Hindlimb muscle (tissue), 1 donor: ENCODE measurements at places on chromosomes 13 and 19. TPM values are rescaled to one million over a fixed set of nuclear protein-coding genes. Genes with fewer than 3 reads are reported as not detected.

ZNF20 gene
- 2.7 TPM for polyA plus RNA-seq

GRCh38 chr13:107102676-107103075, 534.7 kb upstream of the ARGLU1 start:
- no peak for DNase-seq

TLE6 gene
- 0.74 TPM for polyA plus RNA-seq

GRCh38 chr13:43686557-43686956, 100.2 kb downstream of the ENOX1 start:
- DNase-seq = peak; percentile 74

NLRP4 gene
- not detected for polyA plus RNA-seq

DNA sequence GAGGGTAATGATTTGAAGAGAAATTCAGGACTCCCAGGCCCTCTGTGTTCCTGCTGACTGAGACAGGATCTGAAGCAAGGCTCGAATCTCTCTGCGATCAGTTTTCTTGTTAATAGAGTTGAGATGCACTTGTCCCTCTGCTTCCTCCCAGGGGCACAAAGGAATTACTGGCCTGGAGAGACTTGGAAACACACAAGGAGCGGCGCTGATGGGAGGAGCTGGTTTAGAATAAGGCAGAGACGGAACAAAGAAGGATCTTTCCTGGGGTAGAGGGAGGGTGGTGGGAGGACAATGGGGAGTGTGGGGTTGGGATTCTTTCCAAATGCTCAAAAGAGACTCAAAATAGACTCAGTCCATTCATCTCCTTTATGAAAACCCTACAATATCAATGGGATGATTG, 719.1 kb downstream of the UQCRFS1 start:
- DNase-seq = no peak

DNA sequence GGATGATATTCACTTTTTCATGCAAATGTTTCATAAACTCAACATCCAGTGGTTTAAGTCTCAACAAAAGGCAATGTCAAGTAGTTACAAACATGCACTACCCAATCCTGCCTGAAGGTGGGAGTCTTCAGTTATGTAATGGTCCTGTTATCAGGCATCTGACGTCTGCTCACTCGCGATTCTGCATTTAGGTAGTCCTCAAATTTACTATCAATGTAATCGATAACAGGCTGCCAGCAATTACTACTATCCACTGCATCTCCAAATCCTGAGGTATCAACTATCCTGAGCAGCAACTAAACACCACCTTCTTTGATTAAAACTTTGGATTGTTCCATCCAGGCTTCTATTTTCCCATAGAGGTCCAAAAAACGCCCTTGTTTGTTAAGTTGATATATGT, 51.2 kb downstream of the NLRP12 start:
- DNase-seq = peak; percentile 23

DNA sequence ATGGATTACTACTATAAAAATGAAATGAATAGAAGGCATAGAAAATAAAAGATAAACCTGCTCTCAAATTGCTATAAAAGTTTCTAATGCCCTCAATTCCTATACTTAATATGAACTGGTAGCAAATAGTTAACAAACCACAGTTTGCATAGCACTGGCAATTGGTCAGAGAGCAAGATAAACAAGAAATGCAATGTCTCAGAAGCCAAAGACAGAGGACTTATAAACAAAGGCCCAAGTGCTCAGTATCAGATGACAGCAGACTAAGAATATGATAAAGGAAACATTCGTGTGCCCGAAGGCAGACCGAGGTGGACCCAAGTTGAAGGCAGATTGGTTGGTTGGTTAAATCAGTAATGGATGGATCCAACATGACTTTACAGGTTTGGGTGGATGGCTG, 50.6 kb downstream of the IPO5 start:
- no peak for DNase-seq

- DNase-seq = no peak
Measured at GRCh38 chr13:75146436-75146835, 335.5 kb downstream of the TBC1D4 start.
